ENCODE measurements at places on chromosomes 5 and 9. TPM values are rescaled to one million over a fixed set of nuclear protein-coding genes. Genes with fewer than 3 reads are reported as not detected.

- peak; percentile 41 for DNase-seq
Measured at GRCh38 chr5:40681363-40682153, 1.8 kb downstream of the PTGER4 start.

DNA sequence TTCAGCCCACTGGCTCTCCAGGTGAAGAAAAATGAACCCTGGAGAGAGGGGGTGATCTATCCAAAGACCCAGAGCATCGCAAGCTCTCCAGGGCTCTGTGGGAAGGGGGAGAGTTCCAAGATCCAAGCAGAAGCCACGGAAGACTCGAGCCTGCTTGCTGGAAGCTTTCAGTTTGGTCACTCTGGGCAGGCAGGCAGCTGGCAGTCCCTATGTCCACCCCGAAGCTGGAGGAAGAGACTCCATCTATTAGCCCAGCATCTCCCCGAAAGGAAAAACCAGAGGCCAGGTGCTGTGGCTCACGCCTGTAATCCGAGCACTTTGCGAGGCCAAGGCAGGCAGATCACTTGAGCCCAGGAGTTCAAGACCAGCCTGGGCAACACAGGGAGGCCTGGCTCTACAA, 10.7 kb upstream of the SPARC start:
- no peak for DNase-seq

- DNase-seq, result no peak
Measured at GRCh38 chr9:3931996-3932906, 367.6 kb downstream of the GLIS3 start.

GRCh38 chr9:81125446-81126092, 563.8 kb downstream of the TLE1 start:
- no peak for DNase-seq

DNA sequence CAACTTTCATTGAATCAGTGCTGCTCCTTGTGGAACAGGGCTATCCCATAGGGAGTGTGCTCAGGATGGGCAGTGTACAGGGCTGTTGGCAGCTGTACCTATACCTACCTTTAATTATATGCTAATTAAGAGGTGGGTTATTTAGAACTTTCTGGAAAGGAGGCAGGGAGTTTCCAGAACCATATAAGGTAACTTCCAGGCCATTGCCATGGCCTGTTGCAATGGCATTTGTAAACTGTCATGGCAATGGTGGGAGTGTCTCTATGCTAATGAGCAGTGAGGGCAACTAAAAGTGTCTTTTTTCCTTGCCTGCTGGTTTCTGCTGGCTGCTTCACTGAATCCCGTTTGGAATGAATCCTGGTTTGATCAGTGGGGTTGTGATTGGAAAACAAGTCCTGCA, 2.3 kb upstream of the ARHGAP26 start:
- DNase-seq, result no peak

DNA sequence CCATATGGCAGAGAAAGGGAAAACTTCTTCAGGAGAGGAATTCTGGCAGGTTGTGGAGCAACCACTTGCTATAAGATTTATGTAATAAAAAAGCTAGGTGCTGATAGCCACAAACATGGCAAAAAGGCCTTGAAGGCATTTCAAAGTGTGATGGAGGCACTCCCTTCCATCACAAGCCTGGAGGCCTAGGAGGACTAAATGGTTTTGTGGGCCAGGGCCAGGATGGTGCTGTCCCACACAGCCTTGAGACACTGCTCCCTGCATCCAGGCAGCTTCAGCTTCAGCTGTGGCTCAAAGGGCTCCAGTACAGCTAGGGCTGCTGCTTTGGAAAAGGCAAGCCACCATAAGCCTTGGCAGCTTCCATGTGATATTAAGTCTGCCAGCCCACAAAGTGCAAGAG, 632.8 kb downstream of the BRINP1 start:
- DNase-seq, result no peak

DNA sequence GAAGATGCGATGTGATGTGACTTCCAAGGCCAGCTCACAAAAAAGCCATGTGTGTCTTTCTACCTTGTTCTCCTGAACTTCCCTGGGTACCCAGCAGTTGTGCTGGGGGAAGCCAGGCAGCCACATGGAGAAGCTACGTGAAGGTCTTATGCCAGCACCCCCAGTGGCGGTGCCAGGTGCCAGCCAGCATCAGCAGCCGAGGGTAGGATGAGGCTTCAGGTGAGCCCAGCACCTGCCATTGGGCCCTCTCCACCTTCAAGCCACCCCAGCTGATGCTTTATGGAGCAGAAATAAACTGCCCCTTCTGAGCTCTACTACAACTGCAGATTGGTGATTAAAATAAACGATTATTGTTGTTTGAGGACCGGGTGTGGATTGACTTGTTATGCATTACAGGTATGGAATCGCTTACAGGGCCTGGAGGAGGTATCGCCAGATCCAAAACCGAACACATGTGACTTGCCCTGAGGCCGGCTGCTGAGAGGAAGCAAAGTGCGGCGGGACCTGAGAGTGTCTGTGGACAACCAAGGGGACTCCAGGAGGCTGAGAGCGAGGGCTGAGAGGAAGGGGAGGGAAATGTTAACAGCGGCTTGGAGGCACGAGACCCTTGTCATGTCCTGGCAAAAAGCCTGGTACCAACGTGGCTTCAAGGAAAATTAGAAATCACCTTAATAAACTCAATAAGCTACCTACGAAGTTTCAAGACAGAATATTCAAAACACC, 36.0 kb upstream of the OLFM1 start:
- DNase-seq, result no peak

- peak; percentile 87 for DNase-seq
Measured at GRCh38 chr9:35096035-35096849, at the start of gene PIGO. Gene PIGO, minus strand, starts transcription at chr9:35096591. Its CDS starts 1,026 bp downstream, at chr9:35095565.

- no peak for DNase-seq
Measured at GRCh38 chr9:105887679-105888078, 193.3 kb downstream of the TMEM38B start.

- DNase-seq, result no peak
Measured at GRCh38 chr5:10686890-10687289, 74.1 kb downstream of the DAP start.

GRCh38 chr5:116651653-116652052, 77.0 kb upstream of the SEMA6A start:
- DNase-seq, result no peak

- no peak for DNase-seq
Measured at GRCh38 chr5:62695274-62695673, 116.7 kb downstream of the LRRC70 start.

GRCh38 chr9:115167175-115167574, 49.2 kb upstream of the TNC start:
- no peak for DNase-seq

DNA sequence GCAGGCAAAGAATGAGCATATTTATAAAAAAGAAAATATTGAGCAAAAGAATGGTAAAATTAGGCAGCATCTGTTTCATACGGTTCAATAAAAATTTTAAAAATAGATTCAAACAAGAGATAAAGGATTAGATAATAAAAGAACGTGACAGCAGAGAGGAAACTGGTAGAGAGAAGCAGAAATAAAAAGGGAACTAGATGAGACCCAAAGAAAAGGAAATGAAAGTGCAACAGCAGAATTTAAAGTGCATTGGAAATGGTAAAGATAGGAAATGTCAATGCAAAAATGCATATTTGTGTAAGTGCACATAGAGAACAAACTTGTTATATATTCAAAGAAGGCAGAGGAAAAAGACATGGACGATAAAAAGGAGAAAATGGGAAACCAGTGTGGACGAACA, 70.2 kb downstream of the SUSD1 start:
- DNase-seq, result no peak

- DNase-seq, result no peak
Measured at GRCh38 chr5:146179696-146180095, 2.8 kb downstream of the LARS1 start.

GRCh38 chr9:84894859-84895258, 225.3 kb downstream of the NTRK2 start:
- no peak for DNase-seq

- no peak for DNase-seq
Measured at GRCh38 chr5:138466900-138467710, 1.8 kb downstream of the EGR1 start.

- no peak for DNase-seq
Measured at GRCh38 chr9:17342696-17343095, 207.9 kb downstream of the CNTLN start.

DNA sequence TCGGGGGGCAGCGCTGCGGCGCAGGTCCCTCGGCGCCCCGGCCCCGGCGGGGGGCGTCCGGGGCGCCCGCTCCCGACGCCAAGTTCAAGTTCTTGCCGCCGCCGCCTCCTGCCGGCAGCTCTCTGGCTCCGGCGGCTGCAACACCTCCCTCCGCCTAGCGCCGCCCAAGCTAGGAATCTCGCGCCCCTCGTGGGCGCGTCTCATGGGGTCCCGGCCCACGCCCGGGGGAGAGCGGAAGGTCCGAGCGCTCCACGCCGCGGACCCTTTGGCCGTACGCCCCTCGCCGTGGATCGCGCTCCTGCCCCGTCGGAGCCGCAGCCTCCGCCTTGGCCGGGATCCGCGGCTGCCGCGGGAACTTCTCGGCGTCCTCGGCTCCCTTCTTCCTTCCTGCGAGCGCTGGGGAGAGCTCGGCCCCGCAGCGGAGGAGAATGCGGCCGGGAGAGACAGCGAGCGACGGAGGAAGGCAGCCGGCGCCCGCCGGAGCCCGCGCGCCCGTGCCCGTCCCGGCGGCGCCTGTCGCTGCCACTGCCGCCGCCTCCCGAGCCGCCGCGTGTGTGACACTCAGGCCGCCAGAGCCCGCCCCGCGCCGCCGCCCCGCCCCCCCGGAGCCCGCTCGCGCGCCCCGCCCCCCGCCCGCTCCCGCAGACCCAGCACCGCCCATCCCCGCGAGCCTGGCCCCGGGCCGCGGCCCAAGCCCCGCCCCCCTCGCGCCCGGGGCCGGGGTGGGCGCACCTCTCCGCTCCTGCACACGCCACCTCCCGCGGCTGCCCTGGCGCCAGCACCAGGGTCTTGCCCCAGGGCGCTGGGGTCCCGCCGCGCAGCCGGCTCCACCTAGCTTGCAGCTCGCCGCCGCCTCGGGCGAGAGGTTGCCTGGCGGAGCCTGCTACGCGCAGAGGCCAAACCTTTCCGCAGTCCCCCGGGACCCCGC, at the start of gene SHB:
TSS of gene SHB (minus strand) at position 527 of the 928 bp plus-strand sequence. CDS start 582 bp downstream, outside the sequence.
- peak; percentile 74 for DNase-seq

DNA sequence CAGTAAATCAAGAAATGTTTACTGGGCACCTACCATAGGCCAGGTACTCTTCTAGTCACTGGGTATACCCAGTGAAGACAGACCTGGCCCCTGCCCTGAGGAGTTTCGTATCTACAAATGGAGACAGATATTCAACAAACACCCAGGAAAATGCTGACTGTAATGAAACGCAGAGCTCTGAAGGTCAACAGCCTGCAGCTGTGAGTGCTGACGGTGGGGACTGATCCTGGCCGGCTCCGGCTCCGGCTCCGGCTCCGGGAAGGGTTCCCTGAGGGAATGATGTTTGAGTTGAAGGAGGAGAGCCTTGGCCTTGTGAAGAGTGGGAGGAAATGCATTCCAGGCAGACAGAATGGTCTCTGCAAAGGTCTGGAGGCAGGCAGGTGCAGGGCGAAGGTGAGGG, 23.1 kb downstream of the FGFR4 start:
- no peak for DNase-seq

DNA sequence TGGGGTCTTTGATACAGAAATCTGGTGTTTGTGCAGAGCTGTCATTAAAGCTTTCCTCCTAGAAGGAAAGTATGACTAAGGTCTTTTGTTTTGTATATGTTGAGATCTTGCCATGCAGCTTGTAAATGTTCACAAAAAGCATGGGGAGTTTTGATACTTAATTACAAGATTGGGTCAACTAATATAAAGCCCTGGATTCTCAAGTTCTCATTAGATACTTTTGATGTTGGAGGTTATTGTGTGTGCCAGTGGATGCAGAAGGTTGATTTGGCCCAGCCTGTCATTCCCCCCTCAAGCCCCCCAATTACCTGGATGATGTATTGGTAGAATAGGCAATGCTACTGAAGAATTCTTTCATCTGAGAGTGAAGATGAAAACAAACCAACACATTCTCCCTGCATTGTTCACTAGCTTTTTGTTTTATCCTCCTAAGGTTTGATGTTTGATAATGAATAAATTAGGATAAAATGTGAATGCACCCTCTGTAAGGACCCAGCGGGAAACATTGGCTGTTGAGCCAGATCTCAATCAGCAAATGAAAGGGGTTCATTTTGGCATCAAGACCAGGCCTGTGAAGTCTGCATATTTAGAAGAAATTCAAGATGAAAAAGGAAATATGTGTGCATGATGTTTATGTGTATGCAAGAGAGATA, 61.9 kb upstream of the ADAMTS19 start:
- no peak for DNase-seq

DNA sequence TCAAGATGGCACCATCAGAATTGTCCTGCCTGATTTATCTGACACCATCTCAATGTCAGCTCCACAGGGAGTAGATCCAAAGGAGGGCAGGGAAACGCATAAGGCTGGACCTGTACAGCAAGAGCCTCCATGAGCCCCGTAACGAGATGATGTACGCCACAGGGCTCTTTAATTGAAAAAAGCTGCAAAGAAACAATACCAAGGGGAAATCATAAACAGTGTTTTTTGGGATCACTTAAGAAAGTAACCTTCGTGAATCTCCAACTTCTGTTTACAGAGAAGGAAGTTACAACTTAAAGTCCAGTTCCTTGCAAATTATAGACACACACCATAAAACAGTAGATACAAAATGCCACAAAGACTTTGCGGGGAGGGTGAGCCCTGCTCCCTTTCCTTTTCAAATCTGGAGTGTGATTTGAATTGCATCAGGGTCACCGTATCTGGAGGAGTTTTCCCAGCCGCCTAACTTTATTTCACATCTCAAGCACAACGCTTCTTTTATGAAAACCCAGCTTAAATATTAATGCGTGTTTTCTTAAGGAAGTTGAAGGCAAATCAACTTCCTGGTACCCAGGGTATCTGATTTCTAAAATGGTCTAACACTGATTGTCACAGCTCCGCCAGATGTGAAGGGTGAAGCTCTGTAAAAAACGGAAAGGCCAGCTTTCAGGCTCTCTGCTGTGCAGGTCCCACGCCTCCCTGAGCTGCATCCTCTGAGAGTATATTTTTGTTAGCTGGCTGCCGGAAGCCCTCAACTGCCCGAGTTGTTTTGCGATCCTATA, 88.9 kb downstream of the EBF1 start:
- no peak for DNase-seq

GRCh38 chr5:61397937-61398336, 65.9 kb downstream of the ZSWIM6 start:
- DNase-seq, result no peak

DNA sequence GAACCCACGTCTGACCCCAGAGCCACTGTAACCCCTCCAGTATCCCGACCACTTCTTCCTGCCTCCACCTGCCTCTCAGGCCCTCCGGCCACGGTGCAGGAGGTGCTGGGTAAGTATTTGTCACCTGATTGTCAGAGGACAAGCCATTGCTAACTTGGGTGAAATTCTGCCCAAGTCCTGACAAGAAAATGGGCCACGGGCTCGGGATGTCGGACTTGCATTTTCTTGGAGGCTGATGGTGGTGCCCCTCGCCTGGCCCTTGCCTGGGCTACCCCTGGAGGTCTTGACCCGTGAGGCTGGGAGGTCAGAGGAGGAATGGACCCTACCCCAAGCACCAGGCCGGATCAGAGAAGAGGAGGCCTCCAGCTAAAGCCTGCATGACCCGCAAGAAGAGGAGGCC, 149.7 kb upstream of the COL5A1 start:
- DNase-seq, result no peak

- no peak for DNase-seq
Measured at GRCh38 chr5:172571413-172571812, 69.7 kb upstream of the NEURL1B start.

The PCDHA10 gene
- not detected for total RNA-seq

The NEUROG1 gene
- not detected for total RNA-seq

The SLC45A2 gene
- not detected for total RNA-seq

The MINAR2 gene
- total RNA-seq, result not detected

The KCNV2 gene
- not detected for total RNA-seq

The PLPP7 gene
- total RNA-seq, result not detected

The SPATA31D3 gene
- not detected for total RNA-seq

The CCL27 gene
- 0.35 TPM for total RNA-seq

The EHMT1 gene
- total RNA-seq, result 68.9 TPM

The CDKN2B gene
- not detected for total RNA-seq

All from CD8-positive, alpha-beta memory T cell (primary cell).